ENCODE measurements at places on chromosomes 7 and 10.

DNA sequence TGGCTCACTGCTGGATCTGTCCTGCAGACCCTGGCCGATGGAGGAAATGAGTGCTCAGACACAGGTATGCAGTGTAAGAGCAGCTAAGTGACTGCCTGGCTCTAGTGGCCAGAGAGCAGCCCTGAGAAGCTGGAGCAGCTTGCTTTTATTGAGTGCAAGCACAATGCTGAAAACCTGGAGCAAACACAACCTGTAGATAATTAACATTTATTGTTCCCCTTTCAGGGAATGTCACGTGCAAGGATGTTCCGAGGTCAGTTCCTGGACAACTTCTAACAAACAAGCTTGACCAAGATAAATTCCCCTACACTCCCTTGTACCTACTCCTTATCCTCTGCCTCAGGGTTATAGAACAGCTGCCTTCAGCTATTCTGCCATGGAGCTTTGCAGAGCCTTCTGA lies 31.3 kb downstream of the DDC start:
- no peak for DNase-seq

DNA sequence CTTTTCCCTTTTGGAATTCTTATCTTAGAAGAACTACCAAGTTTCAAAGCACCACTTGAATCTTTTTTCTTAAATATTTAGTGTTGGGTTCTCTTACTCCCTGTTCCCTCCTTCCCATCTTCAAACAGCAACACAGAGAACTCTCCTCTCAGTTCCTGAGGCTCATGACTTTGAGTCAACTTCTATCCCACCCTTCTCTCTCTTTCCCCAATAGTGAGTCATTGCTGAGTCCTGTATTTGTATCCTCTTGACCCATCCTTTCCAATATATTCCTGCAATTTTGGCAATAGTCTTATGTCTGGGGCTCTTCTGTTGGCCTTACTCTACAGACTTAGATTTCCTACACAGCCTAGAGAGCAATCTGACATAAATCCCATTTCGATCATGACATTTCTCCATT lies 20.8 kb upstream of the JCAD start:
- DNase-seq: no peak

- DNase-seq: no peak
Measured at GRCh38 chr7:12888717-12889116, 201.3 kb downstream of the ARL4A start.

DNA sequence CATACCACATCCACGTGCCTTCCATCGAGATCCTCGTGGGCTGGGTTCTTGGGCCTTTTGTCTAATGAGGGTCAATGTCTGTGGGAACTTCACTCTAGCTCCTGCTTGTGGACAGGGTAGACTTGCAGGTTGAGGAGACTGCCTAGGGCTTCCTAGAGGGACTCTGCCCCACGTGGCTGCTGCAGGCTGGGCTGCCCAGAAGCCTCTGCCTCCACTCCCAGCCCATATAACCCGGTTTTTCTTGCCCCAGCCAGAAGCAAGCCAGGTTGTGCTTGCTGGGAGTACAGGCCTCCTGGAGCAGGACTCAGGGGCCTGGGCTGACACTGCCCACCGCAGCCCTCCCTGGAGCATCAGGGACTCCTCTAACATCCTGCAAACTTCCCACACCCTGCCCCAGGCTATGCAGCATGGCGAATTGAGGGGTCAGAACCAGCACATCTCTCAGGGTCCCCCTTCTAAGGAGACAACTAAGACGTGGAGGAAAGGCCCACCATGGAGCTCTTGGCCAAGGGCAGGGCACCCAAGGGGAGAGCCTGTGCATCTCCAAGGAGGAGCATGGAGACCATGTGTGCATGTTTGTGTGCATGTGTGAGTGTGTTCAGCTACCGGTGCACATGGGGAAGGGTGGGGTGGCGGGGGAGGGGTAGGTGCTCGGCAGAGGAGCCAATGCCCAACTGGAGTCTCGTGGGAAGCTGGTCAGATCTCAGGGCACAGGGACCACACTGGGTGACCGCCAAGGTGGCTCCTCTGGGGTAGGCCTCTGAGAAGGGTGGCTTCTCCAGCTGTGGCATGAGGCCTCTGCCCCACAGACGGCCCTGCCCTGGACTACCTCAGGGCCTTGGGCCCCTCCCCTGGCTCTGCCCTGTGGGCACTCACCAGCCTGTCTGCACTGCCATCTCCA lies 62.6 kb downstream of the RASGEF1A start:
- DNase-seq: peak; percentile 25

DNA sequence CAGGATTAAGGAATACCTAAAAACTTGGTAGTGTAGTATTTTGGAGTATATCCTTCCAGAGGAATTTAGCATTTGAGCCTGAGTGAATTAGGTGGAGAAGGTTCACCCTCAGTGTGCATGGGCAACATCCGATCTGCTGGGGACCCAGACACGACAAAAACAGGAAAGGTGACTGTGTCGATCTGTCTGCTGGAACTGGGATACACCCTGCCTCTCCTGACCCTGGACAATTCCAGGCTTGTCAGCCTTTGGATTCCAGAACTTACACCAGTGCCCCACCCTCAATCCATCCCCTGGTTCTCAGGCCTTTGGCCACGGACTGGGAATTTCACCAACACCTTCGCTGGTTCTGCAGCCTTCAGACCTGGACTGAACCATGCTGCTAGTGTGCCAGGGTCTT lies 41.9 kb downstream of the PTPRE start:
- DNase-seq: no peak

DNA sequence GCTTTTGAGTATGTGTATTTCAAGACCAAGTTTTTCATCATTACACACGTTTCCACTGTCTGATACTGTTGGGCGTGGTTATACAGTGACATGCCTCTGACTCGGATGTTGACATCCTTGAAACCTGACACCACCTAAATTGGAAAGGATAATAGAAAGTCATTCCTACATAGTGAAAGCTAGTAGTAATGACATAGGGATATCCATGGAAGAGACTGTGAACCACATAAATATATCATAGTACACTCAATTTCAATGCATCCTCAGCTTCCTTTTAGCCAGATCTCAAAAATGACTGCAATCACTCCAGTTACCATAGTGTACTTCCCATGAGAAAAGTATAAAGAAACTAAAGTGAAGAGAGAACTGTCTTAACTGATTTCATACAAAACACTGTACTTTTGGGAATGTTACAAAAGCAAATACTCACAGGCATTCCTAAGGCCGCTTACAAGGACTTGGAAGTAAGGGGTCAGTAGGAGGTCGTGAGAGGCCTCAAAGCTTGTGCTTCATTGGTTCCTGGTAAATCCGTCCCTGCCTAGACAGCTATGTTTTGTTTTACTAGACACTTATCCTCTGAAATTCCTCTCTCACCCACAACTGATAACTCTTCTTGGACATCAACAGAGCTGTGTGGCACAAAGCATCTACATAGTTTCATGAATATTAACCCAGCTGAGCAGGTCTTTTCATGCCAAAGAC lies 71.8 kb upstream of the VWDE start:
- DNase-seq: no peak

GRCh38 chr10:130743751-130744271 lies 567.7 kb downstream of the TCERG1L start:
- DNase-seq: no peak

DNA sequence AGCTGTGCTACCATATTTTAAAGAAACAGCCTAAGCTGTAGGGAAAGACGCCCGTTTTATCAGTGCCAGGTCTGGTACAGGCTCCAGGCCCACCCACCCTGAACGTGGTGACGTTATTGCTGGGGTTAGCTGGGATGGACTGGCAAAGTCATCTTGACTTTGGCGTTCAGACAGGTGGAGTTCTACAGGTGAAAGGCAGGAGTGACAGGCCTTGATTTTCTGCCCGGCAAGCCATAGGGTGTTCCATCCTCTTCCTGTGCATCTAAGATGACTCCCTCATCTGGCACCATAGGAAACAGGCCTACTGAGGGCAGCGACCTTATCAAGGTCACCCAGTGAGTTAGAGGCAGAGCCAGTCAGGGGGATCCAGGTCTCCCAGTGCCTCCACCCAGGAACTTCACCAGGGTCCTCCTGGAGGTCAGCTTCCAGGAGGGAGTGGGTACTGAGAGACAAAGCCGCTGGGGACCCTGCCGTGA lies 41.6 kb downstream of the HK1 start:
- no peak for DNase-seq
